Tongue (tissue), 3 donors: ENCODE measurements at places on chromosomes 5 and 9. TPM values are rescaled to one million over a fixed set of nuclear protein-coding genes. Genes with fewer than 3 reads are reported as not detected.

GPR150 gene
- not detected for total RNA-seq

PHF24 gene
- total RNA-seq, result 0.31 TPM

C5orf34 gene
- total RNA-seq, result 4.4 TPM

PCDHGA6 gene
- 4.8 TPM for total RNA-seq

ZFP37 gene
- 8.9 TPM for total RNA-seq

GEMIN5 gene
- 23.9 TPM for total RNA-seq

IRGM gene
- total RNA-seq, result not detected

CCNJL gene
- 8.3 TPM for total RNA-seq
